ENCODE measurements at places on chromosomes 3 and 15.

DNA sequence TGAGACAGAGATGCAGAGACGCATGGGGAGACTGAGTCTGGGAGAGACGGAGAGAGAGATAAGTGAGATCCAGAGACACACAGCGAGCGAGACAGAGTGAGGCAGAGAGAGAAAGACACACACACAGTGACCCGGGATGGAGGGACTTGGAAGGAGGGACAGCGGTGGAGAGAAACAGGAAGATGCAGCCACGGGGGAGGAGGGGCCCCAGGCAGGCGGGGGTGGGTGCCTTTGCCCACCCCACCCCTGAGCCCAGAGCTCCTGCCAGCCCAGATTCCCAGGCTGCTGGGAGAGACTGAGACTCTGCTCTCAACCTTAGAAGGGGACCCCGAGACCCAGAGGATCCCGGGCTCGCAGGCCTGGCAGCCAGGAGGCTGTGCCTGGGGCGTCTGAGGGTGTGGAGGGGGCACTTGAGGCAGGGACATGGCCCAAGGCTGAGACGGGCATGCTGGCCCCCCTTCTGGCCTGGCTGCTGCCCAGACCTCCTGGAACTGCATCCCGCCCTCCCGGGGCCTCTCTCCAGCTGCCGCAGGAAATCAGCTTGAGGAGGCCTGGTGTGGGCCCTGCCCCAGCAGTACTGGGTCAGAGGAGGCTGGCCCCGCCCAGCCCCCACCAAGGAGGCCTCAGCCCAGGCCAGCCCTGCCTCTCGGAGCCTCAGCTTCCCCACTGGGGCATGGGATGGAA is 18.1 kb downstream of the H1-8 start:
- no peak for DNase-seq

DNA sequence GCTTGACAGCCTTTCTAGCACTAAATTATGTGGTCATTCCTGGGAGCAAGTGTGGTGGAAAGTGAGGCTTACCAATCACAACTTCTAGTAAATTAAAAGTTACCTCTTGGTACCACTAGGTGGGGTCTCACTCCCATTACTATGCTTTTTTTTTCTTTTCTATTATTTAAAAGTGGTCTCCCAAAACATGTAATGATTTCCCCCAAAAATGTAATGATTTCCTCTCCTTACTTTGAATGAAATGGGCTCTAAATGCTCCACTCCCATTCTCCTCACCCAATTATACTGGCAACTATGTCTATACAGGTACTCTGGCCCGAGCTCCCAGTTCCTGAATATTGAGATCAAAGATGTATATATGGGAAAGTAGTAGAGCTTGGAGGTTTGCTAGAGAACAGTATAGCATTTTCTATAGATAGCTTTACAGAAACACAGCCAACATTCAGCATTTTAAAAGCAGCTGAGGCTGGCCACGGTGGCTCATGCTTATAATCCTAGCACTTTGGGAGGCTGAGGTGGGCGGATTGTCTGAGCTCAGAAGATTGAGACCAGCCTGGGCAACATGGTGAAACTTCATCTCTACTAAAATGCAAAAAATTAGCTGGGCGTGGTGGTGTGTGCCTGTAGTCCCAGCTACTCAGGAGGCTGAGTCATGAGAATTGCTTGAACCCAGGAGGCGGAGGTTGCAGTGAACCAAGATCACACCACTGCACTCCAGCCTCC is 70.9 kb downstream of the DCUN1D1 start:
- DNase-seq, result peak; percentile 62

GRCh38 chr15:66777596-66778313 is 75.7 kb downstream of the SMAD6 start:
- no peak for DNase-seq

DNA sequence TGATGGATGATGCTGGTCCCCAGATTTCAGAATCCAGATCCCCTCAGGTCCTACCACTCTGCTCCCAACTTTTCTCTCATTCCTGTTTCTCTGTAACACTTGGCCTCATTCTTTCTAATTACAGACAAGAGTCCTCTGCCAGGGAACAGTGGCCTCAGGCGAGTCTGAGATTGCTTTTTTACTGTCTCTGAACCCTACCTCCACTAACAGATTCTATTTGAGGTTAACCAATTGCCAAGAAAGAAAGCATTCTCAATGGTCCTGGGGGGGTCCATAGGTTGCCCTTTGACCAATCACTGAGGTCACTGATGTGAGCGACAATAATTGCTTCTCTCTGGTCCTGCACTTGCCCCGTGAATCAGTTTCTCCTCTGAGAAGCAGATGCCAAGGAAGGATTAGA is 145.2 kb upstream of the TMEM108 start:
- no peak for DNase-seq

DNA sequence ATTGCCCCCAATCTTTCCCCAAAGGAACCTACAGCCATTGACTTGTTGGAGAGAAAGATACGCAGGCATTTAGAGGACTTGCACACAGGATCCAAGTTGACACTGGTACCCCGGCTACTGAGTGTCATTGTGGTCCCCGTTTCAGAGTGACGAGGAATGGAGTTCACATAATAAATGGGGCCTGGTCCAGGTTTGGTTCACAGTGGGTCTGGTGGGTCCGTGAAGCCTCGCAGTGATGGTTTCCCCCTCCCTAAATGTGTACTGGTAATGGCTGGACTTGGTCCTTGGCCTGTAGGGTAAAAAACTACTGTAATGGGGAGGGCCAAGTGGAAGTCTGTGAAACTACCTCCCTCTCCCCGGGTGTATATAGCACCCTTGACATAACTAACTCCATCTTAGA is 232.1 kb upstream of the LYSMD4 start:
- no peak for DNase-seq

DNA sequence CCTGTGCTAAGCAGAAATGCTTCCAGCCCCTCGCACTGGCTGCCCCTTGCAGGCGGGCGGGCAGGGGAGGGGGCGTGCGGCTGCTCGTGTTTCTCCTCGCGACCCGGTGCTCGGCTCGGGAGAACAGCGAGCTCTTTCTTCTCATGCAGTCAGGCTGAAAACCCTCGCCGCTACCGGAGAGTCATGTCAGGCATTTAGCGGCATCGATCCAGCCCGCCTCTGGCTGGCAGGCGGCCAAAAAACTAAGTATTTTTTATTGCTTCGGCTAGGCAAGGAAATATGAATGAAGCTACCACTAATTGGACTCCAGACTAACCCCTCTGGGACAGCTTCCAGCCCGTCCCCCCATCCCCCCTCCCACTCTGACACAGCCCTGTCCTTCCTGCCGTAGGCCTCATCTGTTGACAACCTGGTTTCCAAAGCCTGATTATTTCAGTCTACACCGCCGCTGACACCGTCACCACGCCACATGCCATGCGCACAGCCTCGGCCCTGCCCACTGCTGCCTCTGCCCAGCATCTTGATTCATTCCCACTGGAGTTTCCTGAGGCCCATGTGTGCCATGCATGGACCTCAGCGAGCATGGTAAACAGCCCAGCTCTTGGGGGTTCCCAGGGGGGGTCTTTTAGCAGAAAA is 35.3 kb downstream of the TLE3 start:
- DNase-seq, result no peak

- DNase-seq, result peak; percentile 39
These were observed 1.2 kb downstream of the GNAI2 start for GRCh38 chr3:50237133-50237651.

DNA sequence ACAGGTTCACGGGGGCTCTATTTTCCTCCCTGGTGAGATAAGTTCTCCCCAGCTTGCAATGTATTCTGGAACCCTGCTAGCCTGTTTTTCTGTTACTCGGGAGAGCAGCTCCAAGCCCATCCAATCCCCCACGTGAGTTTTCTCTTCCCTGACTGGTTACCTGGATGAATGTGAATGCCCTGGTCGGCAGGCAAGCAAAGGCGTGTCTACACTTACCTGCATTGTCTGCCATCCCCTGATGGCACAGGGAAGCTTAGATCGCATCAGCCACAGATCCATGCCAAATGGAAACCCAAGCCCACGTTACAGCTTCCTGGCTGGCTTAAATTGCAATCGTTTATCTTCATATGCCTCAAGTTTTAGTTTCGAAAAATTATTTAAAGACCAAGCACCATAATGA is 149.9 kb downstream of the FOXP1 start:
- DNase-seq, result no peak

DNA sequence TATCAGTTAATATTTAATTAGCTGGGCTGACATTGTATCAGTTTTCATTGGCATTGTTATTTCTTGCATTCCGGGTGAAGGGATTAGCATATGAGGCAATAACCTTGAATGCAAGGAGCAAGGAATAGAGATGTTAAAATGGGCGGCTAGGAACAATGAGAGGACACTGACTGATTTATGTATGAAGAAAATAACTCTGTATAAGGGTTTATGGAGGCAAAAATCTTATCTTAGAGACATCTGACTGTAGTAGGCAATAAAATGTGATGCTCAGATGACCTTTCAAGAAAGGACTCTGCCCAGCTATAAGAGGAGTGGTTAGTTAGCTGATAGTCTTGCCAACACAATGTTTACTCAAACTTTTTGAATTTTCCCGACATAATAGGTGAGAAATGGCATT is 158.3 kb downstream of the EFHB start:
- DNase-seq, result no peak

DNA sequence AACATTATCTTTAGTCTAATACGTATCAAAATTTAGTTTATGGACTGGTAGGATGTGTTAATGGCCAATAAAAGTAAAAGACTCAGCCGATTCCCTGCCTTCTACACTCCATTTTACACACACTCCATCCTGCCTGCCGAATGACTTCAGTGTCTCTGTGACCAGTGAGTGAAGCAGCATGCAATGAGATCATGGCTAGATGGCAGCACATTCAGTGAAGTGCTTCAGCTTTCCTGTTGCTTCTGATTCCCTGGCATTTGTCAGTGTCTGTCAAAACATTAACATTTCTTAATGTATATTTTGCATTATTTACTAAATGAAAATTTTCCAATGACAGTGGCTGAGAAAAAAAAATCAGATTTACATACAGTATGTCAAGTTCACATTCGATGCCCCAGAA is 412.0 kb downstream of the FHIT start:
- DNase-seq, result no peak

- DNase-seq, result no peak
These were observed 2.7 kb downstream of the MAP6D1 start for GRCh38 chr3:183822631-183823030.

DNA sequence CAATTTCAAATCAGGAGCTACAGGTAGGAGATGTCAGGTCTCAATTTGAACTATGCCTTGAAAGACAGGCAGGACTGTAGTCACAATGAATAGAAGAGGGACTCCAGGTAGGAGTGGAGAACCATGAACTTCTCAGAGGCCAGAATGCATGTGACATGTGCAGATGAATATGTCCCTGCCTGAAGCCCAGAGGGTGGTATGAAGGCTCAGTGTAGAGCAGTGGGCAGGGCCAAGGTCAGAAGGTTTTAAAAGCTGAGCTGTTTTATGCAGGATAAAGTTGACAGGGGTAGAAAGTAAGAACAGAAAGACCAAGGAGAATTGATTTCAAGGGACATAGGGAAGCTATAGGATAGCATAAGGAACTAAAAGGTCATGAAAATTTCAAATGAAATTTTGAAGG is 30.8 kb downstream of the CLK3 start:
- no peak for DNase-seq

- no peak for DNase-seq
These were observed 88.6 kb upstream of the ADAMTS17 start for GRCh38 chr15:100430411-100430810.

Data from erythroblast (primary cell).